ENCODE measurements at places on chromosomes 2 and 18. TPM values are rescaled to one million over a fixed set of nuclear protein-coding genes. Genes with fewer than 3 reads are reported as not detected.

Gene OTOS
- polyA plus RNA-seq: 1.5 TPM

- DNase-seq: peak; percentile 51
Measured at GRCh38 chr2:8132879-8133278, 549.0 kb upstream of the ID2 start.

Gene CDH2
- 6.3 TPM for polyA plus RNA-seq

DNA sequence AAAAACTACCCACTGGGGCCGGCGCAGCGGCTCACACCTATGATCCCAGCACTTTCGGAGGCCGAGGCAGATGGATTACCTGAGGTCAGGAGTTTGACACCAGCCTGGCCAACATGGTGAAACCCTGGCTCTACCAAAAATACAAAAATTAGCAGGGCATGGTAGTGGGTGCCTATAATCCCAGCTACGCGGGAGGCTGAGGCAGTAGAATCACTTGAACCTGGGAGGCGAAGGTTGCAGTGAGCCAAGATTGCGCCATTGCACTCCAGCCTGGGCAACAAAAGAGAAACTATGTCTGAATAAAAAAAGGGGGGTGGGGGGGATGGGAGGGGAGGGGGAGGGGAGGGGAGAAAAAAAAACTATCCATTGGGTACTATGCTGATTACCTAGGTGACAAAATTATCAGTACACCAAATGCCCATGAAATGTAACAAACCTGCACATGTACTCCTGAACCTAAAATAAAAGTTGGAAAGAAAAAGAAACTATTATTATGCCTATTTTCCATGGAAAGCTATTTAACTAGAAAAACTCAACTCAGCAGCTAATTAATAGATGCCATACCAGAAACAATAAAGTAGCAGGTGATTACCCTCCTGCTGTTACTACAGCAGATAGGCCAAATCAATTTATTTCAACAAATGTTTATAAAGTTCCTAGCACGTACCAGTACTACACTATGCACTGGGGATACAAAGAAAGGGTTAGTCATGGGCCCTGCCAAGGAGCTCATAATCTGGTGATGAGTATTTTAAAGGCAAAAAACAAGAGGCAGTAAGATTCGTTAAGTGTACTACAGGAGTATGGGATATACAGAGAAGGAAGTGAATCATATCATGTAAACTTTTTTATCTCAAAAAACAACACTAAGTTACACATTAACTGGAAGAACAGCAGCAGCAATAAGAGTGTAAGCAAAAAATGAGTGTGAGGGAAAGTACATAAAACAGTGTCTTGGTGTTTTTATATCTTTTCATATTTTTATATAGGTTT lies 112.8 kb upstream of the SLC39A10 start:
- no peak for DNase-seq

DNA sequence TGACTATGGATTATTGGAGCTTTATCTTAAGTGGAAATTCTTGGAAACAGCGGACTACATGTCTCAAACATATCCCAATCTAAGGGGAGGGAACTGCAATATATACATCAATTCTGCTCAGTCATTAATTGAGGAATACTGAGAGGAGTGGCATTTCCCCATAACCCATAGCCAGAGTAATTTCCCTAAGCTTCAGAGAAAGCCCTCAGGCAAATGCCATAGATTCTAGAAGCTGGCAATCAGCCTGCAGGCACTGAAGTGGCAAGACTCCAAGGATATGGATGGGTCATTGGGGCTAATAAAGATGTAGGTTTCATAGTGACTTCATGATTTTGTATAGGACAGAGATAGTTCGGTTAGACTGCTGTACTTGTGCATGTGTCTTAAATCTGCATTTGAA lies 1960.5 kb upstream of the PIK3C3 start:
- no peak for DNase-seq

GRCh38 chr2:159168707-159169106 lies 117.8 kb downstream of the WDSUB1 start:
- DNase-seq: no peak

- DNase-seq: no peak
Measured at GRCh38 chr2:235640377-235640776, 146.5 kb downstream of the AGAP1 start.
